EH (cell line): ENCODE measurements at places on chromosomes 3 and 15.

- DNase-seq, result peak; percentile 53
Observed at GRCh38 chr3:78580681-78581080, 1187.1 kb downstream of the ROBO1 start.

GRCh38 chr3:177195242-177195991 lies 1.9 kb downstream of the TBL1XR1 start:
- DNase-seq, result peak; percentile 20

DNA sequence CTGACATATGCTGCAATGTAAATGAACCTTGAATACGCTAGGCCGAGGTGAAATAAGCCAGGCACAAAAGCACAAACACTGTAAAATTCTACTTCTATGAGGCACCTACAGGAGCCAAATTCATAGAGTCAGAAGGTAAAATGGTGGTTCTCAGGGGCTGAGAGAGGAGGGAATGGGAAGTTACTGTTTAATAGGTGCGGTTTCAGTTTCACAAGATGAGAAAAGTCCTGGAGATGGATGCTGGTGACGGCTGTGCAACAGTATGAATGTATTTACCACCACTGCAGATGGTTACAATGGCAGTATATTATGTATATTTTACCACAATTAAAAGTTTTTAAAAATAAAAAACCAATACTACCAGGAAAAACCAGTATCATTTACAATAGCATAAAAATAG lies 4.0 kb downstream of the TNK2 start:
- no peak for DNase-seq

- DNase-seq, result no peak
Observed at GRCh38 chr3:159902546-159903314, 85.9 kb upstream of the IL12A start.

DNA sequence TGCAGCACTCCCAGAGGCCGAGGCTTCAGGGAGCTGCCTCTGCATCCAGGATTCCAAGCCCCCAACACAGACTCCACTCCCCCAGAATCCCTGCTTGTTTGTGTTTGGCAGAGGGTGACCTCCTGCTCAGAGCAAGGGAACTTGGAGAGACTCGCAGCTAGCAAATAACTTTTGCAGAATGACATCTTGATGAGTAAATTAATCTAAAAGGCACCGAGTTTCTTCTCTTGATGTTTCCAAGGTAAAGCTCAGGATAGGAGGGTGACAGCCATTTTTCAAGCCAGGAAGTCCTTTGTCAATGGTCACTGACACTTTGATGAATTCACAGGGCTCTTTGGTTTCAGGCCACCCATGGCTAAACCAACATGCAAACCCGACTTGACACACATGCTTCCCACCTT lies 523.0 kb downstream of the NTRK3 start:
- DNase-seq, result no peak

GRCh38 chr15:73799466-73799865 lies 46.3 kb upstream of the INSYN1 start:
- DNase-seq, result peak; percentile 65

- peak; percentile 11 for DNase-seq
Observed at GRCh38 chr15:35603301-35603700, 57.3 kb upstream of the DPH6 start.

GRCh38 chr15:43144512-43144911 lies 11.1 kb downstream of the TMEM62 start:
- no peak for DNase-seq
